ENCODE measurements at places on chromosomes 1 and 21. TPM values are rescaled to one million over a fixed set of nuclear protein-coding genes. Genes with fewer than 3 reads are reported as not detected.

Gene DNAH14
- polyA plus RNA-seq: not detected

- DNase-seq: peak; percentile 38
Measured at GRCh38 chr1:55640708-55641473, 425.7 kb upstream of the USP24 start.

Gene OR2L8
- polyA plus RNA-seq: 0.20 TPM

DNA sequence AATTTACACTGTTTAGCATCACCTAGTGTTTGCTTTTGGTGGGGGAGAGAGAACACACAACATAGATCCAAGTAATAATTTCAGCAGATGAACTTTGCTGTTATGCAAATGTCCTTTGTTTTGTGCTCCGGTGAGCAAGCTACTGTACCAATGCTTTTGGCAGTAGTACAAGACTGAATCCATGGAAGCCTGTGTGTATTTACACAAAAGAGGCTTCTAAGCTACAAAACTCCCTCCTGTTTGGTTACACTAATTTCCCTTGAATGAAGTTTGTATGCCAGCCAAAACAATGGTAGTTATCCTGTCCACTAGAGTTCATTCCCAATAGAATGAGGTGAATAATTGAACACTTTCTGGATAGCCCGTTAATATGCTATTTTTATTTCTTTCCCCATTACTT lies 320.5 kb downstream of the KCTD3 start:
- DNase-seq: no peak

Gene C1orf94
- not detected for polyA plus RNA-seq

Gene CYP2J2
- 0.91 TPM for polyA plus RNA-seq

Gene LINGO4
- polyA plus RNA-seq: not detected

DNA sequence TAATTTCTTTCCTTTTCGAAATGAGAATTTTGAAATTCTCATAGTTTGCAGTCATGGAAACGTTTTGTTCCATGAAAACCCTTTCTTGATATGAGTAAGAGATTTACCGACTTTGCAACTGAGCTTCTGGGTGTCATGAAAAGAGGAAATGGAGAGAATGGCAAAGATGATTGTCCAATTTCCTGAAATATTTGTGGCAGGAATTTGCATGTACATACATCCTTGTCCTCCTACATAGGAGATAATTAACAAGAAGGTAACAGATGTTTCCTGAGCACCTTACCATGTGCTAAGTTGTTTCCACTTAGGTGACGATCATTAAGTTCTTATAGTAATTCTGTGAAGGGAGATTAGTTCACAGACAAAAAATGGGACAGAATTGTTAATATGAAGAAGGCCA lies 170.7 kb downstream of the NEGR1 start:
- no peak for DNase-seq

Gene RGS8
- polyA plus RNA-seq: not detected

- DNase-seq: no peak
Measured at GRCh38 chr1:201827321-201828216, 1.4 kb upstream of the IPO9 start.

GRCh38 chr1:235990330-235990795 lies 74.5 kb downstream of the NID1 start:
- DNase-seq: no peak

Measured in B cell (primary cell).